ENCODE measurements at places on chromosomes 5 and 9.

DNA sequence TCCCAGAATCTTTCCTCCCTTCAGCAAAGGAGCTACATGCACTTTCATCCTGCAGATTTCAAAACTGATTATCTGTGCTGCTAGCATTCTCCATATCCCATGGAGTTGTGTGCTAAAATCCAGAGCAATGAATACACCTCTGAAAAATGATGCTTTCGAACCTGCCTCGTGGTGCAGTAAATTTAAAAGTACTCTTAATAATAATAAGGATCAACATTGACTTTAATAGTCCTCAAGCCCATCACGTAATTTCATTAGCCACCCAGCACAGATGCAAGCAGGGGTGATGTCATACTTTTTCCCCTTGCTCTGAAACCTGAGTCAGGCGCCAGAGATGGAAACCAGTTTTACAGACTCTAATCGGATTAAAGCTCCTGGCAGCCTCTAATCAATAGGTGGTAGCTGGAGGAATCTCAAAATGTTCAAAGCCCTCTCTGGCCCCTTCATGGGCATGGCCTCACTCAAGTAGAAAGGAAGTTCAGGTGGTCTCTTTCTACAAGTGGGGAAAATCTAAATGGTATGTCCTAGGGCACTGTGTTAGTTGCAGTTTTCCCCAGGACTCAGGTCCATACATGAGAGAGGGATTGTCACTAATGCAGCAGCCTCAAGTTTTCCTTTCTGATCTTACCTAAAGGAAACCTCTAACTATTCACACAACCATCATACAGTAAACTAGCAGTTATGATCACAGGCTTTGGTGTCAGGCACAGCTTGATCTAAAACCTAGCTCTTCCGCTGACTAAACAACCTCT is 221.6 kb upstream of the SLC30A5 start:
- DNase-seq: peak; percentile 6

DNA sequence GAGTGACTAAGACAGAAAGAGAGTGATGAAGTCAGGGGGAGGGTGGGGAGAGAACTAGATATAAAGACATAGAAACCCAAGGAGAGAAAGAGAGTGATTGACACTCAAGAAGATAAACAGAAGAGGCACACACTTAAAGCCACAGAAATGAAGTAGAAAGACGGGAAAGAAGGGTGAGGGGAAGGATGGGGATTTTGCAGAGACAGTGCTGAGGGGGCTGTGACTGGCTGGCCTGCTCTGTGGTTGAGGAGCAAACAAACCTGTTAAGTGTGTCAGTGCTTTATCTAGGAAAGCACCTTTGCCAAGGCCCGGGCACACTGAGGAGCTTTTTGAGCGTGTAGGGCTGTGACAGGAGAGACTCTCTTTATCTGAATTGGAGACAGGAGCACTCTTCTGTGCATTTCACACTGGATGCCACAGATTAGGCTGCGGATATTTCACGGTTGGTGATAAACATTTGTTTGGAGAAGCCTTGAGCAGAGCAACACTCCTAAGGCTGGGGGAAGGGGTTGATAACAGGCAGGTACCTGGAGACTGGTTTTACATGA is 109.1 kb downstream of the DOCK2 start:
- no peak for DNase-seq

DNA sequence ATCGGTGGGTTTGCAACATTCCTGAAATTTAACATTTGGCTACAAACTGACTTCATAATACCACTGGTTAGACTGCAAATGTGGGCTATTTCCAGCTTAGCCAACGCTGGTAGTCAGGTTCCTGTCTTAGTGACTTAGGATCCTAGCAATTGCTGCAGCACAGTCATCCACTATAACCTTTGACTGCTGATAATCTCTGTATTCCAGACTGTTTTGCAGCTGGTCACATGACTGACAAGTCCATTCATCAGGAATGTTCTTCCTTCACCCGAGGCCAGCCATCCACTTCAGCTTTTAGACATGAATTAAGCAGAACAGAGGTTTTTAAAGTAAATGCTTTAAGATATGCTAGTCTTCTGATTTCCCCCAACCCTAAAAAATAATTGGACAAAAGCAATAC is 425.9 kb upstream of the MPDZ start:
- DNase-seq: peak; percentile 39

- no peak for DNase-seq
Observed at GRCh38 chr5:180128671-180129261, 57.2 kb upstream of the RNF130 start.

DNA sequence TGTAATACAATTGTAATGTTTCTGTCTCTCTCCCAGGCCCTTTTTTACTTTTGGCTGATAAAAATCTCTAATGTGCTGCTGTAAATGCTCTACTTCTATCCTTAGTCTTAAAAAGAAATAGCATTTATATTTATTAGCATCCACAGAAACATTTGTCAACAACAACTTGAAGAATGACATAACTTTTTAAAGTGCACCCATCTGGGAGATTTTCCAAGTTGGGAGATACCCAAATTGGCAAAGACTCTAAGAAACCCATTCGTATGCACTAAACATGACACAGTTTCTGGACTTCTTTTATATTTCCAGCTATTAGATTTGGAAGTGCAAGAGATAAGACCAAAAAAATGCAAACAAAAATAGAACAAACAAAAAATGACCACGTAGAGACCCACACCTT is 2287.4 kb upstream of the WWC1 start:
- no peak for DNase-seq

DNA sequence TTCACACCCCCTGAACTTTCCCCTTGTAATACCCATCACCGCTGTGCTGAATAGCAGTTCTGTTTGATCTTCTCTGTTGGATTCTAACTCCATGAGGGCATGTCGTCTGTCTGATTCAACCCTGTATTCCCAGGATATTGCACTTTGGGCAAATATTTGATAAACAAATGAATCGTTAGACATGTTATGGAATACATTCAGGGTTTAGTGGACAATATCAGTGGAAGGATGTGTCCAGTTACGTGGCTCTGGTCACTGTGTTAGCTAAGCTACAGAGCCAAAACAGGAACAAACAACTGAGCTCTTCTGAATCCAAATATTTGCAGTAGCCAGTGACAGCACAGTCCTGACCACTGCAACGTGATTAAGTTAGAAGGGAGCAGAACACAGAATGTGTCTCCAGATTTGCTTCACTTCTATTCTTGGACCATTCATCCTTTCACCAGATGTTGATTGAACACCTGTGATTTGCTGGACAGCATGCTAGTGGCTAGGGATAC is 13.2 kb downstream of the ANGPTL2 start:
- peak; percentile 41 for DNase-seq

DNA sequence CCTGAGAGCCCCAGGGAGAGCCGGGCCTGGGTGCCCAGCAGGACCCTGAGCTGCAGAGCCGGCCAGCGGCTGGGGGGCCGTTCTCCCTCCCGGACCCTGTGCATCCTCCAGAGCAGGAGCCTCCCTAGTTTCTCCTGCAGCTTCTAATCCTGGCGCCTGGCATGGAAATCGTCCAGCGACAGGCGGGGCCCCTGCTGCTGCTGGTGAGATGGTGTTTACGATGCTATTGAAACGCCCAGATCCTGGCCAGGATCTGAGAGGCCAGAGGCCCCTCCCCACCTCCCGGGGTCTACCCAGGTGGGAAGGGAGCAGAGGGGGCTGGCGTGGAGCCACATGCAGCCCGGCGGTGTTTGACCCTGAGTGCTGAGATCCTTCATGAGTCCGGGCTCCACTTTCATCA is 38.2 kb upstream of the CEP72 start:
- DNase-seq: no peak
